Epithelial cell of prostate (primary cell): ENCODE measurements at places on chromosomes 11 and 22.

DNA sequence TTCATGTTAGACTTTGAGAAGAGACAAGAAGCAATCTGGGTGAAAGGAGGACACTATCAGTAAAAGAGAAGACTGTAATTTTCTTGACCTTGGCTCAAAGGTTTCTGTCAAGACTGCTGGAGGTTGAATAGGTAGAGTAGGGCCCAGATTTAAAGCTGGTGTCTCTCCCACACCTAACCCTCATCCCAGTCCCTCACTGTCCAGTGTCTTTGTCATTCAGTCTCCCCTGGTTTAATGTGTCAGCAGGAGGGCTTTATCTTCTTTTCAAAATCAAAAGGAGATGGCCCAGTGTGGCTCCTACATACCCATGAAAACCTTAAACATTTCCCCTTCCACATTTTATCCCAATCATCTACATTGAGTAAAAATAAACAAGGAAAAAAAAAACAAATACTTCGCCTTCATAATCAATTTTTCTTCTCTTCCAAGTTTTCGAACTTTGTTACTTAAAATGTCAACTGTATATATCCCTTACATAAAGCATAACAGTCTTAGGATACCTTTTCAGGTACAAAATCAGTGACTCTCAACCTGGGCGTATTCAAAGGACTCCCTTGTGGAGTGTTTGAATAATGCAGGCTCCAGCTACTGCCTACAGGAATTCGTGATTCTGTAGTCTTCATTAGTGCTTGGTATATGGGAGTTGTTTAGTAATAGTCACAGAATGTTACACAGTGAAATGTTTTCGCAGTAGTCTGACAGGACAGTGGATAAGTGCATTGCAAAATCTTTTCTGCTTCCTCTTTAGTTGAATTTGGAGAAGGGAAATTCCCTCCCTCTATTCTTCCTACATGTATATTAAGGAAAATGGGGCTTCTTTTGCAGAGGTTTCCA is 87.2 kb downstream of the FAT3 start:
- DNase-seq = no peak

DNA sequence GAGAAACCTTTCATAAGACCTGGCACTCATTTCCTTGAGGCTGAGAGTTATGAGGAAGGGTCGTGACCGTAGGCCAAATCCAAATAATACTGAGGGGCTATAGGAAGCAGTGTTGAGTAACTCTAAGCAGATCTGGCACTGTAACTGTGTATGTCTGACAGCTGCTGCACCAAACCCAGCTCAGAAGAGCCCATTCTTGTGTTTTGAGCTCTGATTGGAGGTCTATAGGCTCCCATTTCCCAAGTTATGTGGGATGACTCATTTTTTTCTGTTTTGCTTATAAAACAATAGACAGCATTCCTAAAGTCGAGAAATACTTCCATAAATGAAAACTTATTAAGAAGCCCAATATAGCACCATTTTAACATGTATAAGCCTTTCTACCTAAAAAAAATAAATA is 645.8 kb downstream of the DLG2 start:
- no peak for DNase-seq

DNA sequence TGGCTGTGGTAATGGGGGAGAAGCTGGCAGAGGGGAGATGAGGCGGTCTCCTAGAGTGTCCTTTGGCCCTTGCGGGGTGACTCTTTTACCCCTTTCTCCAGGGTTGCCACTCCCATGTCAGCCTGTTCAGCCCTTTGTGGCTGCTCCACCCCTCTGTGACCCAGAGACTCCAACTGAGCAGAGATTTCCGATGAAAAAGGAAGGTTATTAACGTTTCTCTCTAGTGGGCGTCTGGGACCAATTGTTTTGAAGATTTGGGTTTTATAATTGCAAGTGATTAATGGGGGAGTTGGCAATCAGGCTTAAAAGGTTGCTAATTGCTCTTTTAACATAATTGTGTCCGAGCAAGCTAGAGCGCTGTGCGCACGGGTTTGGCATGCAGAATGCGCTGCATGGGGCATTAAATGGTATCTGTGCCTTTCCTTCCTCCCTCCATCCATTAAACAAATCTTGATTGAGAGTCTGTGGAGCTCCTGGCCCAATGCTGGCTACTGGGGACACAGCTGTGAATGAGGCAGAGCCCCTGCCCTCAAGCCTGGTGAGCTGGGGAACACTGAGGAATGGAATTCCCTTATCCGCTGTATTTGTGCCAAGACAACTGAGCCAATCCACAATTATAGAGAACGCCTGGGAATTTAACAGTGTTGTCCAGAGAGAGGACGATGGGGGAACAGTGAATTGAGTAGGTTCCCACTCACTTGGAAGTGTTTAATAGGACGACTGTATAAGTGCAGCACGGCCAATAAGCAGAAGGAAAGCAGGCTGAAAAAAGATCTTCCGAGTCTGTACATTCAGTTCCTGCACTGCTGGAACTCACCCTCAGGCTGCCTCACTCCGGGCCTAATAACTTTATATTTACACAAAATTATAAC is 295.9 kb downstream of the MIAT start:
- DNase-seq = no peak

GRCh38 chr22:48867891-48868290 is 959.8 kb downstream of the BRD1 start:
- DNase-seq = no peak

GRCh38 chr11:92257536-92257935 is 32.9 kb downstream of the FAT3 start:
- no peak for DNase-seq

DNA sequence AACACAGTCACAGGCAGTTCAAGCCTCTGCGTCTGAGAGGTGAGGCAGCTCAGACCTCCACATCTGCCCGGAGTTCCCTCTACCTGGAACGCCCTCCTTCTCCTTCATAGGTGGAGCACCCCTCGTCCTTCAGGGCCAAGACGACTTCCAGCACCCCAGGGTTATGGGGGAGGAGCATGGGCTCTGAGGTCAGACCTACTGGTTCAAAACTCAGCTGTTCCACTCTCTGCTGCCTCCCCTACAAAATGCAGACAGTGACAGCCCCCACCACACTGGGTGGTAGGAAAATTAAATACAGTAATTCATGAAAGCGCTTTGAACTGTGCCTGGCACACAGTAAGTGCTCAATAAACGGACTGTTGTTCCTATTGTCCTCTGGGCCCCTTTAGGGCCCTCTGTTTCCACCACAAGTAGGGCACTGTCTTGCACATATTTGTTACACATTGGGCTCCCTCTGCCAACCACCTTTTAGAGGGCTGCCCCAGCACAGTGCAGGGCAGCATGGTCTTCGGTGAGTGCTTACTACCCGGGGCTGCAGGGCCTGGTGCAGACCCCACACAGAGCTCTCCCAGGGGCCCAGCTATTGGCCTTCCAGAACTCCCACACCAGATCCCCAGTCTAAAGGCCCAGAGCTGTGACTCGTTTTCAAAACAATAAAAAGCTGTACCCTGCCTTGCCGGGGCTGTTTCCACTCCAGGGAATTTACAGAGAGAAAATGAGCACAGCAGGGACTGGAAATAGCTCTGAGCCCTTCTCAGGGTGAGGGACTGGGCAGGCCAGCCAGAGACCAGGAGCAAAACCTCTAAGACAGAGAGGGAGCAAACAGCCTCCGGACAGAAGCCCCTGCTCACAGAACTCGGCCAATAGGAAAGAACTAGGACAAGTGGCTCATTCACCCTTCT is 2.5 kb downstream of the TMEM184B start:
- no peak for DNase-seq

- no peak for DNase-seq
Measured at GRCh38 chr11:34330653-34331052, 27.2 kb downstream of the ABTB2 start.

- DNase-seq = no peak
Measured at GRCh38 chr11:108895579-108896480, 231.0 kb downstream of the DDX10 start.

DNA sequence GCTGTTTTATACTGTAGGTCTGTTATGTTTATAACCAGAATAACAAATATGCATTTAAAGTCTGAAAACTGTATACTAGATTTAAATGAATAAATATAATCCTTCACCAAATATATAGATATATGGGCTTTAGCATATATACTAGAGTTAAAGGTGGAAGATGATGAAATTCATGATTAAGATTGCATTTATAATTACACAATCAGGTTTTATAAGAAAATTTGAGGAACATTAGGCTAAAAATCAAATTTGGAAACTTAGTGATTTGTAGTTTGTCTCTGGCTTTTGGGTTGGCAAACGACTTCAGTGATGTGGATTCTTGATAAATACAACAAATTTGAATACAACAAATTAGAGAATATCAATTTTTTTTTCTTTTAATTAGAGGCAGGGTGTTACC is 10.0 kb downstream of the BCL2L13 start:
- no peak for DNase-seq

GRCh38 chr11:45423036-45423435 is 136.9 kb upstream of the SYT13 start:
- DNase-seq = no peak

DNA sequence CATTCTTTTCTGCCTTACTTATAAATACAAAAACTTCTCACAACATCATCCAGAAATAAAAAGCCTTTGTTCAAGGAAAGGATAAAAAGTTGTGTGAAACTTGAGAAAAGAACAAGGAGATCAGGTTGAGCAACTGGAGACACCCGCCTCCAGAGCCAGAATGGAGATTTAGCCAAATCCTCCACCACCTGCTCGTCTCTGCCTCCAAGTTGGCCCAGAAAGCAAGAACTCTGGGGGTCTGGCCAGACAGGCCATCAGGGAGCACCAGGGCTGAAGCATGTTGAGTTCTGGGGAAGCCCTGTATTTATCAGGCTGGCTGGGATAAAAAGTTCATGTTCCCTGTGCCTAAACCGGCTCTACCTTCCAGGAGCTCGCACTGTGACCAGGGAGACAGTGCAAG is 14.9 kb downstream of the SMCO4 start:
- no peak for DNase-seq

- DNase-seq = no peak
Measured at GRCh38 chr11:34647131-34647530, 26.2 kb downstream of the EHF start.

DNA sequence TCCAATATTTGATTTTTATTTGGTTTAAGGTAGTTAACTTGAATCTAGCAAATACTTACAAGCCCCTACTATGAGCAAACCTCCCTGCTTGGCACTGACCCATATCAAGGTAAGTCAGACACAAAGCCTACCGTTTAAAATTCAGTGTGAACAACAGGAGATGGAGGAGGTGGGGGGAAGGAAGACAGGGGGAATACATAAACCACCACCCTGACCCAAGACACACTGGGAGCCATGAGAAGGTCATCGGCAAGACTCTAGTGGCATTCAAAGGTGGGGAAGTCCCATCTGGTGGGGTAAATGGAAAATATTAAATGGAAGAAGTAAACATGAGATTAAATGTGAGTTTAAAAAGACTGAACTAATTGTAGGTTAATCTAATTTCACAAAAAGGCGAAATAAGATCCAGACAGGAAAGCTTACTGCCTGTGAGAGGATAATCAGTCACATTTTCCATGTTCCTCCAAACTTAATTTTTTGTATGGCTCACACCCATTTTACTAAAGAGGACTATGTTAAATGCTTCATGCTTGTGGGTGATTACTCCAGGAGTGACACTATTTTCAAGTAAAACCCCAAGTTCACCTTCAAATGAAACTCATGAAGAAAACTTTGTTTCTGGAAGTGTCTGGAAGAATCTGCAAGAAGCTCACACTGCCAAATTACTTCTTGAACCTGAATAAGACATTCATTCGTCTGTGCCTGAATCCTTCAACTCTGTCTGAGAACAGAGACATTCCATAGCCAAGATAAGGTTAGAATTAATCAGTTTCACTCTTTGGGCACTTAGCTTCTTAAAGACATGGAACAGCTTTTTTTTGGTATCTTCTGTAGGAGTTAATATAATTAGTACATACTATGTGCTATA is 51.7 kb downstream of the PITPNB start:
- DNase-seq = no peak

GRCh38 chr22:24521791-24522245 is 26.7 kb downstream of the UPB1 start:
- DNase-seq = peak; percentile 54

GRCh38 chr11:131064373-131064991 is 148.2 kb upstream of the SNX19 start:
- no peak for DNase-seq

GRCh38 chr11:65262381-65262680 is 569 bp downstream of the POLA2 start:
- DNase-seq = no peak

DNA sequence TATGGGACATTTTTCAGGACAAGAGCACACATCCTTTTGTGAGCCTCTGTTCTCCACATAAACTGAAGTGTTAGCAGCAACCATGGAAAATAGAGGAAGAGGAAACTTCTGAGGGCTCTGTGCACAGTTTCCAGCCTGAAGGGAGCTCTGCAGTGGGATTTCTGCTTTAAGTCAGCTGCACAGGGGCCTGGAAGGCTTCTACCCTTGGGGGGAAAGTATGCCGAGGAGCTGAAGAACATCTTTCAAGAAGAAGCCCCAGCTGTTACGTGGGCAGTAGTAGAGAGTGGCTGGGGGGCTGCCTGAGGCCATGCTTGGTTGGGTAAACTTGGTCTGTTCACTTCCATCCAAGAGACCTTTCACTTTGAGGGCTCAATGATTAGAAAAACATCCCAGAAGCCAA is 82.7 kb upstream of the EED start:
- no peak for DNase-seq

GRCh38 chr11:15744693-15745092 is 611.7 kb downstream of the SOX6 start:
- no peak for DNase-seq

- DNase-seq = no peak
Measured at GRCh38 chr11:108866781-108867180, 201.9 kb downstream of the DDX10 start.

DNA sequence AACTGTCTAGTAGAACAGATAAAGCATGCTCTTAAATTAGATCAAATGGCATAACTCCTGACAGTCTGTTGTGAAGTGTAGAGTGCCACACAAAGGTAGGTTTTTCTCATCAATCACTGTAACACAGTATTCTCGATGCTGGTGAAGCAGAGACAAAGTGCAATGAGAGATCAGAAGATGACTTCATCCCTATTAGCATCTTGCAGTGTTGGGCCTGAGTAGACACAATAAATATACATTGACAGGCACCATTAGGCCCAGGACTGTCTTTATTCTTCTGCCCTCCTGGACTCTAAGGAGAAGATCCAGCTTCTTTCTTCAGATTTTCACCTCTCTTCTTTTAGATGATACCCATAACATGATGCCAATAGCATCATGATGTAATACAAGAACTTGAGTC is 478.0 kb upstream of the TENM4 start:
- no peak for DNase-seq

DNA sequence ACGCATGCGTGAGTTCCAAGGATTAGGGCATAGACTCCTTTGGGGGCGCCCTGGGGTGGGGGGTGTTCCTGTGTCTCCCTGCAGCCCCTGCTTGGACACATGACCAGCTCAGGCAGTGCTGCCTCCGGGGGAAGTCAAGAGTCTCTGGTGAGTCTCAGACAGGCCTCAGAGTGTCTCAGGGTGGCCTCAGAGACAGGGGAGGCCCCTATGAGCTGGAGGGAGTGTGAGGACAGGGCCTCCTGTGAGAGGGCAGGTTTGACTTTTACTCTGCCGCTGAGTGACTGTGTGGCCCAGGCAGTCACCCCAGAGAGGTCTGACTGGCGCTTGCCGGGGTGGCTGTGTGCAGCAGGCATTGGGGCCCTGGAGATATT is 41.2 kb upstream of the KCNQ1OT1 start:
- no peak for DNase-seq

- no peak for DNase-seq
Measured at GRCh38 chr11:618856-619627, 3.3 kb upstream of the IRF7 start.

GRCh38 chr11:102626676-102627075 is 1.5 kb upstream of the MMP20 start:
- DNase-seq = no peak

GRCh38 chr11:86206337-86206695 is 38.2 kb upstream of the EED start:
- no peak for DNase-seq

GRCh38 chr11:120649316-120649715 is 137.8 kb downstream of the GRIK4 start:
- no peak for DNase-seq
